ENCODE measurements at places on chromosomes 4 and X. TPM values are rescaled to one million over a fixed set of nuclear protein-coding genes. Genes with fewer than 3 reads are reported as not detected.

MAMLD1 gene
- total RNA-seq, result 3.6 TPM

GRCh38 chrX:18971506-18971905 is 12.4 kb downstream of the PHKA2 start:
- no peak for DNase-seq
- H3K4me3 ChIP-seq, result no peak overlapping the region
- no peaks in the 10 kb centered on the region for H3K36me3 ChIP-seq
- no peaks in the 10 kb centered on the region for H3K27me3 ChIP-seq
- H3K4me1 ChIP-seq, result peaks cover 13% of the 10 kb centered on the region
- H3K27ac ChIP-seq, result no peak overlapping the region

- H3K27me3 ChIP-seq, result no peaks in the 10 kb centered on the region
- no peak for DNase-seq
- no peaks in the 10 kb centered on the region for H3K36me3 ChIP-seq
- H3K27ac ChIP-seq, result no peak overlapping the region
These were observed 117.4 kb downstream of the AWAT2 start for GRCh38 chrX:69932323-69932722.

DNA sequence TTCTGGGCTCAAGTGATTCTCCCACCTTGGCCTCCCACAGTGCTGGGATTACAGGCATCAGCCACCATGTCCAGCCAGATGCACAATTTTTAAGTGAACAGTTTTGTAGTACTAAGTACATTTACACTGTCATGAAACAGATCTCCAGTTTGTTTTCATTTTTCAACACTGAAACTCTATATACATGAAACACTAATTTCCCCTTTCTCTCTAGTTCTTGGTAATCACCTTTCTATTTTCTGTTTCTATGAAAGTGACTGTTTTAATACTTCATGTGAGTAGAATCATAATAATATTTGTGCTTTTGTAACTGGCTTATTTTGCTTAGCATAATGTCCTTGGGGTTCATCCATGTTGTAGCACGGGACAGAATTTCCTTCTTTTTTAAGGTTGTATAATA is 237.4 kb downstream of the CAMK2D start:
- no peaks in the 10 kb centered on the region for H3K36me3 ChIP-seq
- H3K27me3 ChIP-seq, result no peaks in the 10 kb centered on the region

DNA sequence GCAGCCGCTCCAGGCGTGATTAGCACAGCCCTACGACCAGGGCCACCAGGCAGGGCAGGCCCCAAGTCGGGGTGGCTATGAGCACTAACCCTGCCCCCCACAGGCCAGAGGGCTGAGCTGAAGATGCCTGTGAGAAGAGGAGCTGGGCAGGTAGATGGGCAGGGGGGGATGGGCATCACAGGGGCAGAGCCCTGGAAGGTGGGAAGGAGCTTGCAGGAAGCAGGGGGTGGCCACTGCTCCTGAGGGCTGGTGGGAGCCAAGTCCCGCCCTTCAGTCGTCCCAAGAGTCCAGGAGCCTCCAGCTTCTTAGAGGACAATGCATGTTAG is 7.3 kb upstream of the MXD4 start:
- DNase-seq, result no peak
- no peaks in the 10 kb centered on the region for H3K27me3 ChIP-seq
- no peaks in the 10 kb centered on the region for H3K36me3 ChIP-seq
- no peaks in the 10 kb centered on the region for H3K4me1 ChIP-seq
- no peak overlapping the region for H3K4me3 ChIP-seq

GRCh38 chr4:109406337-109406931 is 27.2 kb upstream of the SEC24B start:
- no peaks in the 10 kb centered on the region for H3K36me3 ChIP-seq
- no peaks in the 10 kb centered on the region for H3K27me3 ChIP-seq
- no peaks in the 10 kb centered on the region for H3K4me1 ChIP-seq
- peak; percentile 59 for DNase-seq

MBNL3 gene
- 4.6 TPM for total RNA-seq

SUPT20HL2 gene
- not detected for total RNA-seq

DNA sequence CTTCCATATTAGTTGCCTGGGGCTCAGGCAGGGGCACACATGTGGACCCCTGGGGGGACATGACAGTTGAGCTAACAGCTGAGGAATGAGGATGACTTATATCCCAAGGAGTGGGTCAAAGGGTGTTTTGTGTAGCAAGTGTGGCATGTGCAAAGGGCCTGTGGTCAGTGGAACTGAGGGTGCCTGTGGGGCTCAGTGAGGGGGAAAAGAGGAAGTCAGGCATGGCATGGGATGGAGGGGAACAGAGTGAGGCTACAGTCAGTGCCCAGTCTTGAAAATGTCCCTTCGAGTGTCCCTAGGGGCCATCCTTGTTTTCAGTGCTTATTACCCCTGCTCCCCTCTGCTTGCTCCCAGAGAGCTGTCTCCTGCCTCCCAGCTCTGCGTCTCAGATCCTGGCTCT is 64.3 kb upstream of the CD99 start:
- no peak for DNase-seq
- H3K4me3 ChIP-seq, result no peak overlapping the region
- peaks cover 25% of the 10 kb centered on the region for H3K36me3 ChIP-seq
- no peak overlapping the region for H3K27ac ChIP-seq
- no peaks in the 10 kb centered on the region for H3K27me3 ChIP-seq

- no peaks in the 10 kb centered on the region for H3K4me1 ChIP-seq
- no peak overlapping the region for H3K4me3 ChIP-seq
- H3K36me3 ChIP-seq, result peaks cover 48% of the 10 kb centered on the region
These were observed 25.8 kb upstream of the FAM193A start for GRCh38 chr4:2510351-2511259.

GRCh38 chr4:6241062-6241845 is 28.4 kb upstream of the WFS1 start:
- DNase-seq, result no peak
- no peaks in the 10 kb centered on the region for H3K27me3 ChIP-seq
- no peaks in the 10 kb centered on the region for H3K36me3 ChIP-seq
- H3K4me1 ChIP-seq, result no peaks in the 10 kb centered on the region
- H3K27ac ChIP-seq, result no peak overlapping the region
- no peak overlapping the region for H3K4me3 ChIP-seq

GRCh38 chr4:1783970-1784369 is 9.1 kb upstream of the FGFR3 start:
- H3K4me3 ChIP-seq, result no peak overlapping the region
- H3K27me3 ChIP-seq, result no peaks in the 10 kb centered on the region
- H3K36me3 ChIP-seq, result no peaks in the 10 kb centered on the region
- H3K27ac ChIP-seq, result no peak overlapping the region

DNA sequence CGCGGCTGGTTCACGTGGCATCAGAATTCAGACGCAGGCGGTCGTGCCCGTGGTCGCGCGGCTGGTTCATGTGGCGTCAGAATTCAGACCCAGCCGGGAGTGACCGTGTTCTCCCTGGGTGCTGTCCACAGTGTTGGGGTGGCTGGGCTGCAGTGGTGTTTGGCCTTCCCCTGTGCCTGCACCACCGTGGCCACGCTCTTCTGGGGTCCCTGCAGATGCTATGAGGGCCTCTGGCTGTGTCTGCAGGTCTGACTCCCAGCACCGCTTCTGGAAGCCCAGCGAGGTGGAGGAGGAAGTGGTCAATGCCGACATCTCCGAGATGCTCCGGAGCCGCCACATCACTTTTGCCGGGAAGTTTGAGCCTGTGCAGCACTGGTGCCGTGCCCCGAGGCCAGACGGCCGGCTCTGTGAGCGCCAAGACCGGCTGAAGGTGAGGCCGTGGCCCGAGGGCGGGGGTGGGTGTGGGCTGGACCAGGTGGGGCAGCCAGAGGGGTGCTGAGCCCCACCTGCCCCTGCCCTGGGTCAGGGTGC is 26.4 kb downstream of the NKX1-1 start:
- no peak overlapping the region for H3K27ac ChIP-seq
- H3K36me3 ChIP-seq, result no peaks in the 10 kb centered on the region
- H3K4me3 ChIP-seq, result no peak overlapping the region
- no peaks in the 10 kb centered on the region for H3K27me3 ChIP-seq
- H3K4me1 ChIP-seq, result no peaks in the 10 kb centered on the region

DNA sequence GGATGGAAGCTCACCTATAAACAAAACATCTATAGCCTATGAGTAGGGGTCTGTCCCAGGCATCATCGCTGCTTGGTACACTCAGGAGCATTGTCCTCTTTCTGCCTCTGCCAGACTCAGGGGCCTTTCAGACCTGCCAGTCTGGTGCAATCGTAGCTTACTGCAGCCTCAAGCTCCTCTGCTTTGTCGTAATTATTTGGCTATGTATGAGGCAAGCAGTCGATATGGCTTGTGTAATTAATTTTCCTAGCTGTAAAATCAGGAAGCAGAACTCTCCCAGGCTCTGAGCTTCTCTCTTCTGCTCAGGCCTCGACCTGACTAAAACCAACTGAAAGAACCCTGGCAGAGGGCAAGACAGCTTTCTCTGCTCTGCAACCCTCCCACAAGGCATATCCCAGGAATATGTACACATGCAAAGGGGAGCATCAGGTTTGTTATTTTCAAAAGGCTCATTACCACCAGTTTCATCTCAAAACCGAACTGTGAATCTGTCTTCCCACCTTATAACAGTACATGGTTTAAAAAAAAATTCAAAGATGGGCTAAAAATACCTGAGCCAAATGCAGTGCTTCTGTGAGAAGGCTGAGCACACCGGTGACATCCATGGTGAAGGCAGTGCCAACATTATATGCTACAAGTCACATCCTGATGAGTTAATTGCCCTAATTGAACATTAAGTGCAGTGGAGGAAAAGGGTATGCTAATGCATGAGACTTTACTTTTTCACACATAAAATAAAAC is 309.2 kb upstream of the EMCN start:
- H3K27me3 ChIP-seq, result no peaks in the 10 kb centered on the region
- no peak overlapping the region for H3K27ac ChIP-seq
- H3K4me3 ChIP-seq, result no peak overlapping the region
- no peak for DNase-seq

Measured in HCT116 (cell line).